ENCODE measurements at places on chromosomes 5 and 9.

DNA sequence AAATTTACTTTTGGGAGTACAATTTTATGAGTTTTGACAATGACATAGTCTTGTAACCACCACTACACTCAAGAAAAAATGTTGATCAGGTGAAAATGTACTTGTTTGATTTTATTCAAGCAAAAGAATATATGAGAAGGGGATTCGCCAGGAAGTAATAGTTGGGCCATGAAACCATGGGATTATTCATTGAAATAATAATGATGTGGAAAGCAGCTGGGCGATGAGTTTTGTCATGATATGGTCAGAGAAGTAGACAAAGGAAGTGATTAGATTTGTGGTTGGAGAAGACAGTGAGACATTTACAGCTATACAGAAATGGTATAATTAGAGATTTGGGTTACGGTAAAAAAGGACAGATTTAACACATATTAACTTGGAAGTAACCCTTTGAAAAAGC, 11.2 kb downstream of the HMGCR start:
- DNase-seq, result peak; percentile 65

GRCh38 chr5:142353071-142353472, 28.3 kb upstream of the SPRY4 start:
- DNase-seq, result peak; percentile 20

DNA sequence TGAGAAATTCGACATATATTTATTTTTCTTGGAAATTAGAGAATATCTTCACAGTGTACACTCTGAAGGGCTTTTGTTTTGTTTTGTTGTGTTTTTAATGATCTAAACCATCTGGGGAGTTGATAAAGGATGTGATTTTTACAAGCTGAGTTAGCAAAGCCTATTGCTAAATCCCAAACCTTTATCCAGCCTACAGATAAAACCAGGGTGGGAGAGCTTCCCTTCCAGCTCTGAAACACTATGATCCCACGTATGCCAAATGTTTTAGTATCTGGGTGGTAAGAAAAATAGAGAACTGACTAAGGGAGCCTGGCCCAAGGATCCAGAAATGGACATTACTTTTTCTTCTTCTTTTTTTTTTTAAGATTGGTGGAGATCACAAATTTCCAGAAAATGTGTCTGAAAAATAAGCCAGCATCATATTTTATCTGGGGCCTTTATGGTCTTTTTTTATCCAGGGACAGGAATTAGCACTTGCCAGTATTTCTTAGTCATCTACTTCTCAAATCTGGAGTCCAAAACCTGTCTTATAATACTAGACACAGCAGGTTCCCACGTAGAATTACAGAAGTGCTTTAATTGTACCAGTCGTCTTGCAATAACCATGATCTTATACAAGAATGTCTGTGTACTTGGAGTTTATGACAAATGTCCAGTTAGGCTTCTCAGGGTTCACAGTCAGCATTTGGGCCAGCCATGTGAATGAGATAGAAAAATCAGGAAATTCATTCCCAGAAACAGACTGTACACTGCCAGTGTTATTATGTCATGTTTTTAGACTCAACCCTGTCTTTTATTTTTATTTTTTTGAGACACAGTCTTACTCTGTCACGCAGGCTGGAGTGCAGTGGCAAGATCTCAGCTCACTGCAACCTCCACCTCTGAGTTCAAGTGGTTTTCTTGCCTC, 290.8 kb upstream of the MPDZ start:
- DNase-seq, result no peak

- no peak for DNase-seq
Measured at GRCh38 chr5:30838936-30839496, 354.5 kb upstream of the CDH6 start.

GRCh38 chr9:108271236-108271635, 584.5 kb downstream of the ACTL7B start:
- DNase-seq, result no peak

GRCh38 chr9:75490326-75490725, 400.1 kb upstream of the PCSK5 start:
- DNase-seq, result no peak

DNA sequence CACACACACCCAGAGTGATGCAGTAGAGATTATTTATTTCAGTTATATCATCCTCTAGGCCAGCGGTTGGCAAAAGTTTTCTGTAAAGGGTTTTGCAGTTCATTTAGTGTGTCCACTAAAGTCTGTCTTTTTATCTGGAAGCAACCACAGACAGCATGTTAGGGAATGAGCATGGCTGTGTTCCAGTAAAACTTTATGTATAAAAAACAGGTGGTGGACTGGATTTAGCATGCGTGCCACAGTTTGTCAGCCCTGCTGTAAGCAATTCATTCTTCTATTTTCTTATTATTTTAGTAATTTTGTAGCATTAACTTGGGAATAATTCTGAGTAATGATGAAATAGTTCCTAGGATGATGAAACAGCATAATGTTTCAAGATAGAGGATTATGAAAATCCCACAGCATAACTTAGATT, 51.7 kb downstream of the CCNH start:
- DNase-seq, result no peak

- no peak for DNase-seq
Measured at GRCh38 chr5:146243247-146243646, 39.8 kb downstream of the RBM27 start.

- DNase-seq, result no peak
Measured at GRCh38 chr9:114798101-114798500, 7.7 kb downstream of the TNFSF15 start.

GRCh38 chr5:97455996-97456395, 272.9 kb upstream of the RIOK2 start:
- DNase-seq, result no peak

GRCh38 chr9:120650352-120650751, 63.9 kb downstream of the MEGF9 start:
- no peak for DNase-seq

- no peak for DNase-seq
Measured at GRCh38 chr5:181099602-181100086, 31.3 kb downstream of the OR2V1 start.

DNA sequence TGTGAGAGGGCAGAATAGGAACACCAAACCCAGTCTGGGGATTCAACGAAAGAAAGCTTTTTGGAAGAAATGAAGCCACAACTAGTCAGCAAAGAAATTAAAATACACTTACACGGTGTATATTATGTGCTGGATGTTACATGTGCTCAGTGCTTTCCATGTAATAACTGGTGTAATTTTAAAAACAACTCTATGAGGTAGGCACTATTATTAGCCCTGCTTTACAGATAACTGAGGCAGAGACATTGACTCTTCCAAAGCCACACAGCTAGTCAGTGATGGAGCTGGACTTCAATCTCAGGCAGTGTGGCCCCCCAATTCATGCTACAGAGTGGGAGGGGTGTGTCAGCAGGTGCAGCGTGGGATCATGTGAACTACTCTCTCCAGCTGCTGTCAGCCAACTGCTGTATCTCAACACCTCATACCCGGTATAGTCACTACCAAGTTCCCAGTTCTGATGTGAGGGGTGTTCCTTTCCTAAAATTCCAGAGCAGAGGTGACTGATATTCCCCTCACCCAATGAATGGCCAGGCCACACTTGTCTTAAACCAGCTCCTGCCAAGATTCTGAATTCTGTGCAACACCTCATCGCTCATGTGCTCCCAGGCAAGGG, 33.8 kb upstream of the TJP2 start:
- no peak for DNase-seq

- no peak for DNase-seq
Measured at GRCh38 chr5:59241119-59241518, 652.4 kb downstream of the PDE4D start.

- no peak for DNase-seq
Measured at GRCh38 chr5:127024821-127025220, 5.5 kb downstream of the MARCHF3 start.

GRCh38 chr5:139767960-139768359, 27.6 kb upstream of the PSD2 start:
- no peak for DNase-seq

DNA sequence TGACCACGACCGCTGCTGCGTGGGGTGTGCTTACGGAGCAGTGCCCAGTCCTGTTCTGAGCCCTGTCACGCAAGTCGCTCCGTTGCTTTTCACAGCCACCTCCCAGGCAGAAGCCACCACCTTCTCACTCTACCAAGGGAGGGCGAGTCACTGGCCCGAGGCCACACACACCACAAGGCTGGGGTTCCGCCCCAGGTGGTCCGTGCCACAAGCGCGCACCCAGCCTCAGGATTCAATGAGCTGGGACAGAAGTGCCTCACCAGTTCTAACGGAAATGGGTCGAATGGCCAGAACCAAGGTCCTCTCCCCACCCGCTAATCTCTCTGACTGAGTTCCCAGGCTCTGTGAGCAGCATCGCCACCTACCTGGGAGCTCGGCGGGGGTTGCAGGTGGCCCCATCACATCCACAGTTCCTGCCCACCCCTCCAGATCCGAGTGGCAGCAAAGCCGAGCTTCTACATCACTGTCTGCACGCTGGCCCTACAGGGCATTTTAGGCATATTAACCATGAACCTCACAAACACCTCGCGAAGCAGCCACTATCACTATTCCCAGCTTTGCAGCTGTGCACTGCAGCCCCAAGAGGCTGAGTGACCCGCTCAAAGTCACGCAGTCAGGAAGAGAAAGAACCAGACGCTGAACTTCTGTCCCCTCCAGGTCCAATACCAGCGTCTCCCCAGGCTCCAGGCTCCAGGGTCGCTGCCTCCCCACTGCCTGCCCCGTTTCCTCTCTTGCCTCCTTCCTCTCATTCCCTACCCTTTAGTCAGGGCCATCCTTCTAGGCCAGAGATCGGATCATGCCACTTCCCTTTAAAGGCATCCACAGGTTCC, 92.1 kb upstream of the PHYKPL start:
- DNase-seq, result no peak

DNA sequence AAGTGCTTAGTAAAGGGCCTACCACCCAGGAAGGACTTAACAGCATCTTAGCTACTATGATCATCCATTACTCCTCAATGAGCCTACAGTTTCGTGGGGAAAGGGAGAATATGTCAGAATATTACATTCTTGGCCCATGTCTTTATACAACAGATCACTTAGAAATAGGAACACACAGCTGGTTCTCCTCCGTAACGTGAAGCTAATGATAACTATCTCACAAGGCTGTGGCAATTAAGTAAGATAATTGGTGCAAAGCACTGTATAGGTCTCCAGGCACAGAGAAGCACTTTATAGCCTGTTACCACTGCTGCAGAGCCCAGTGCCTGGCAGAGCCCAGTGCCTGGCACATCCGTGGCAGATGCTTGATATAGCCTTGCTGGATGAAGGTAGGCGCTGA, 347.6 kb downstream of the SLIT3 start:
- no peak for DNase-seq

DNA sequence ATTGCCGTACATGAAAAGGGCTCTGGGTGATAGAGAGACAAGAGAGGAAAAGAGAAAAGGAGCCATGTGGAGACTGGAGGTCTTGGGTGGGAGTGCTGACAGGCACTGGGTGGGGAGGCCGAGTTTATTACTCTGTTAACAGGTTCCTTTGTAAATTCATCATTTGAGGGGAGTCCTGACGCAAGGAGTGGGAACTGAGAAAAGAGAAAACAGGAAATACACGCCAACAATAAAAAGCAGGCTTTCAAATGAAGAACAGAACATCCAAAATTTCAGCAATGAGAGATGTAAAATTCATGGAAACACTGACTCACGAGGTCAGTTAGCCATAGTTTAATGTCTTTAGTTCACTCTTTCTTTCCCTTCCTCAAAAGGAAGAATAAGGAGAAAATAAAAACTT, 342.8 kb downstream of the TMEM167A start:
- DNase-seq, result no peak

- DNase-seq, result peak; percentile 20
Measured at GRCh38 chr5:55982957-55983381, 11.8 kb downstream of the IL6ST start.

DNA sequence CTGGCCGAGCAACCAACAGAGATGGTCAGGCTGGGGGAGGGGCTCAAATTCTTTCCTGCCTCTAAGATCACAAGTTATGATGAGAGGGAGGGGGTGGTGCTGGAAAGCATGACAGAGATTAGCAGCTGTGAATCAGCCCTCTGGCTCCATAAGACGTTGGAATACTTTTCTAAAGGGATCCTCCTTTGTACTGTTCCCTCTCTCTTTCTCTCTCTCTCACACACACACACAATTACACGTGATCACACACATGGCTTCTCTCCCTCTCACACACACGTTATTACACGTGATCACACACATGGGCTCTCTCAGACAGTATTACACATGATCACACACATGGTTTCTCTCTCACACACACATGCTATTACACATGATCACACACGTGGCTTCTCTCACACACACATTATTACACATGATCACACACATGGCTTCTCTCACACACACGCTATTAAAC, at the start of gene SLC45A2:
TSS of gene SLC45A2 (minus strand) at position 23 of the 454 bp plus-strand sequence. CDS start 110 bp downstream, outside the sequence.
- no peak for DNase-seq

GRCh38 chr5:158423623-158424200, 564.8 kb upstream of the CLINT1 start:
- no peak for DNase-seq

- DNase-seq, result no peak
Measured at GRCh38 chr5:115489733-115490132, 54.8 kb downstream of the FEM1C start.

GRCh38 chr5:58496488-58496887, 5.3 kb downstream of the GAPT start:
- peak; percentile 3 for DNase-seq

DNA sequence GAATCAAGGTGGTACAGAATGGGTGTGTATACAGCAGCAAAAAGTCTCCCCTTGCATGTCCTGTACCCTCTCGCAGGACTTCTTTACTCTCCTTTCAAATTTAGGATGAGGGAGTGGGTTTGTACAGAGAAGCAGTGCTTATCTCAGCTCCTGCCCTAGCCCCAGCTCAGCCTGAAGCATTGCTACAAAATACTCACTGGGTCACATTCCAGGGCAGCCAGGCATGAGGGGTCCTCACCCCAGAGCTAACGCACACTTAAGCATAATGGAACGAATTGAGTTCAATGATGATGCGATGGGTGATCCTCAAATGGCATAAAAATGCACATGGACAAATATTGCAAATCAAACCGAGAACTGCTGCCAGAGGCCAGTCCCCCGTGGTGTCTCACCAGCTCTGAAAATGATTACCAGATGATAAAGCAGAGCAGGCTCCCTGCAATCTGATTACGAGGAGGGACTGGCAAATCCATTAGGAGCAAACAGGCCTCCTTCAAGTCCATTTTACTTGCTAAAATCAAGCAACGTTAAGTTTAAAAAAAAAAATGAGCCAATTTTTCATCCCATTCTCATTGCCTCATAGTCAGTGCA, 231.6 kb upstream of the TAS2R1 start:
- DNase-seq, result no peak

- no peak for DNase-seq
Measured at GRCh38 chr9:31950756-31951155, 433.7 kb upstream of the ACO1 start.

Data from ELR (cell line).